Stimulated activated CD4-positive, alpha-beta T cell treated with anti-CD3 and anti-CD28 coated beads, Interleukin-1b, Interleukin-23, amount 100 ng/mL, for 4 hours (primary cell): ENCODE measurements at places on chromosomes 13 and 19.

DNA sequence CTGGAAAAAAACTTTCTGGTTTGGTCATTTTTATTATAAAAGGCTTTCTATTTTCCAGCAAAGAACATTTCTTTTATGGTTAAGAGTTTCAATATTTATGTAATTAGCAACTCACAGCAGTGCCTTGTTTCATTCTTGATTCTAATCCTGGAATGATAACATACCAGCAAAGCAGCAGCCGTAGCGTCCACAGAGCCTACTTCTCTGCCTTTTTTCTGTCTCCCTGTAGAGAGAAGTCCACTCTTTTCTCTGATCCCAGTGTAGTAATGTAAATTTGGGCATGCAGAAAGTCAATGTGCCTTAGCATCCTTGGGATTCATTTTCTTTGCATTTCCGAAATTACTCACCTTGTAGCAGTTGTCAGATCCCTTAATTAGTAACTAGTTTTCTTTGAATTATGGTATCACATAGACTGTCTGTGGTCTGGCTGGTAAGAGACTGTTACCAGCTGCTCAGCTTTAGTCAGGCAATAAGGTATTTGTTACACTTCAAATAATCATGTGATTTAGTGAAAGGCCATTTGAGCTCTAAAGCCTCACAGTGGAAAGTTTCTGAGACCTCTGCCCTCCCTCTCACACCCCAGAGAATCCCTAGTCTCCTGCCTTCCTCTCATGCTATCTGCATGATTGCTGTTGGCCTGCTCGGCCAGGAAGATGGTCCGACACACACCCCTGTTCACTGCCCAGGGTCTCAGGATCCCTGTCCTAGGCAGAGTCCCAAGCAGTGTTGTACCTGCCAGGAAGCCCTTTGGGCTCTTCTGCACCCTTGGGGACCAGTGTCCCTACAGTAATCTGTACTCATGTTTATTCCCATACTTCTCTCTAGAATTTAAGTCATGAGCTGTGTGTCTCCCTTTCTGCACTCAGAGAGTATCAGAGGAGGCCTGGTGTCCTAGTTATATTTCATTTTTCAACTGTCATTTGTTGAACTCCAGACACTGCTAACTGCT is 86.3 kb downstream of the LRCH1 start:
- no peak for DNase-seq

- no peak for DNase-seq
Observed at GRCh38 chr13:39768962-39769361, 113.5 kb downstream of the COG6 start.

DNA sequence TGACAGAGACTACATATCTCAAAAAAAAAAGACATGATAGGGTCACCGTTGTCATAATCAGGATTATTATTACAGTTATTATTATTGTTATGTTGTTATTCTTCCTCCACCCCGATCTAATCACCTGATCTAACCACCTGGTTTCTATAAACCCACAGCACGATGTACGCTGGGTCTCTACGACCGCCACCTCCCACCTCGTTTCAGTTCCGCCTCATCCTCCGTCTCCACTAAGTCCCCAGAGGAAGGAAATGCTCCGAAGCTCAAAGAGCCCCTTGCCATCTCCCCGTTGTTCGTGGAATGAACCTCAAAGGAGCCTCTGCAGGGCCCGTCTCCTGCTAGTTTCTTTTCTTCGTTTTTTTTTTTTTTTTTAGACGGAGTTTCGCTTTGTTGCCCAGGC is 15.9 kb upstream of the MEIS3 start:
- no peak for DNase-seq

GRCh38 chr13:42750794-42751193 is 30.6 kb upstream of the FAM216B start:
- no peak for DNase-seq
